ENCODE measurements at places on chromosomes 7 and 10. TPM values are rescaled to one million over a fixed set of nuclear protein-coding genes. Genes with fewer than 3 reads are reported as not detected.

DNA sequence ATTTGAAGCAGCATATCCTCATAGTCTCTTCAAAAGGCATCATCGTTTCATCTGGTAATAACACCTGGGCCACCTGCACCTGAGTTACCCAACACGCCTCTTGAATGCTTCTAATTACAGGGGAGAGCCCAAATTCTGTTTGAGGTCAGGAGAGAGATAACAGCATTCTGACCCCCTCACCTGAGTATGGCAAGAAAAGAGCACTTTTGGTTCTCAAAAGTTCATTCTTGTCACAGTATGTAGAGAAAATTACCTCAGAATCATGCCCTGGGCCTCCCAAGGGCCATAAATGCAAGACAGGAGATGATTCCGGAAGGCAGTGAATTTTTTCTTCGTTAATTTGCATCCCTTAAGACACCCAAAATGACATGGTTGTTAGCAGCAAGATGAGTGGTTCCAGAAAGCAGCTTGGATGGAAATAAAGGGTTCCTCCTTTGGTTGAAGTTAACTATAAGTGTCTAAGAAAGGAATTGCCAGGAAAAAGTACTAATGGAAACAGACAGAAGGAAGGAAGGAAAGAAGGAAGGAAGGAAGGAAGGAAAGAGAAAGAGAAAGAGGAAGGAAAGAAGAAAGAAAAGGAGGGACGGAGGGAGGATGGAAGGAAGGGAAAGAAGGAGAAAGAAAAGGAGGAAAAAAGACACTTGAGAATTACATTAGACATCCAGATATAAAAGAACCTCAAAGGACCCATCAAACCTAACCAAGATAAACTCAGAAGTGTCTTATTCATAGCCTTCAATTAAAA, 228.4 kb upstream of the RHOBTB1 start:
- DNase-seq: no peak

- DNase-seq: no peak
Observed at GRCh38 chr7:40231796-40232195, 97.0 kb downstream of the SUGCT start.

DNA sequence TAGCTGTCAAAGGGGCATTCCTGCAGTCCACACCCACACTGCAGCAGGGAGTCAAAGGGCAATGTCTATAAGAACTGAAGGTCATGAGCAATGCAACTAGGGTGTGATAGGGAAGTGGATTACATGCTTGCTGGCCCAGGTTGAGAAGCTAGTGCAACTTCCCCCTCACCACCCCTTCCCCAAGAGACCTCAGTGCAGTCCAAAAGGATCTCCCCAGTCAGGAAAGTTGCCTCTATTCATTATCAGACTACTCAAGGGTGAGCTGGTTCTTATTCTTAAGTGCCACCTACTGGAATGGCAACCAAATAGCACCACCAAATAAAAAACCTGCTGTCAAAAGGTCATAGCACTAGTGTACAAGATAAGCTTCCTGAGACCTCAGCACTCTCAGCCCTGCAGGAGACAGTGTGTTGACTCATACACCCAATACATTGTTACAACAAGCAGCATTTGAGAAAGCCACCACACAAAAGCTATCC, 28.2 kb downstream of the MTERF1 start:
- DNase-seq: no peak

DNA sequence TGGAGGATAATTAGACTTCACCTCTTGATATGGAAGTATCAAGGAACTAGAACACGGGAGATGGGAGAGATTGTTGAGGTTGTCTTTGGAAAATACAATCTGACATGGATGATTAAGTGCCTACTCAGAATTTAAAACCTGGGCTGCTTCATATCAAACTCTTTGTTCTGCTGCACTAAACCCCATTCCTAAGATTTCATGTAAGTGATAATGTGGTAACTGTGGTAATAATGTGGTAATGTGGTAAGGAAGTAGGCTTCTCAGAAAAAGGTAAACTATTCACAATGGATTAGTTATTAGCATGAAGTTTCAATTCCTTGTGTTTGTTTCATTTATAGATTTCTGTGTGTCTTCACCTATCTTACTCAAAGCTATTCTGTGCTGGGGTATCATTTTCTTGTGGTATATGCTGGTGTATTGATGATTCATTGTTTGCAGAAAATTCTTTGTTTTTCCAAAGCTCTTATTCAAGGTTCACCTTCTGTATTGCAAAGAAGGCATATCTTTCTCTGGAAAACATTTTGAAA, 129.9 kb upstream of the TAC1 start:
- no peak for DNase-seq

DNA sequence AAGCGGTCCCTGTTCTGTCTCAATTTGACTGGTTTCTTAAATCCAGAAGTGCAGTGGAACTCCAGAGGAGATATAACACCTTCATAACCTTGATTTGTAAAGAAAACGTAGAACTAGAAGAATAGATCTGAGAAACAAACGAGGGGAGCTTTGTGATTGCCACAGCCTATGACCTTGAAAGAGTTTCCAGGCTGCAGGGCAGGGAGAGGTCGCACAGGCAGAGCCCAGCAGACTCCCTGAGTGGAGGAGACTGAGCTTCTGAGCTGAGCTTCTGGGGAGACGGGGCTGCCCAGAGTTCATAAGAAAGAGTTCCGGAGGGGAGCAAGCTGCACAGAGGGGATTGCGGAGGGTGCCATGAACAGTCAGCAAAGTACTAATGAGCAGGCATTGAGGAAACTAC, 57.8 kb downstream of the FAM185A start:
- DNase-seq: no peak

The SPDYE6 gene
- total RNA-seq: not detected

- no peak for DNase-seq
Observed at GRCh38 chr10:89592539-89592938, 52.5 kb downstream of the PANK1 start.

The TAS2R3 gene
- 3.6 TPM for total RNA-seq

GRCh38 chr10:70508912-70509756, 30.6 kb downstream of the PALD1 start:
- DNase-seq: peak; percentile 42

- no peak for DNase-seq
Observed at GRCh38 chr7:157248659-157249058, 88.1 kb upstream of the DNAJB6 start.

- no peak for DNase-seq
Observed at GRCh38 chr10:79256264-79256806, 90.9 kb upstream of the PPIF start.

The STOX1 gene
- 5.7 TPM for total RNA-seq

The PTF1A gene
- not detected for total RNA-seq

The ENTPD1 gene
- total RNA-seq: 26.0 TPM

DNA sequence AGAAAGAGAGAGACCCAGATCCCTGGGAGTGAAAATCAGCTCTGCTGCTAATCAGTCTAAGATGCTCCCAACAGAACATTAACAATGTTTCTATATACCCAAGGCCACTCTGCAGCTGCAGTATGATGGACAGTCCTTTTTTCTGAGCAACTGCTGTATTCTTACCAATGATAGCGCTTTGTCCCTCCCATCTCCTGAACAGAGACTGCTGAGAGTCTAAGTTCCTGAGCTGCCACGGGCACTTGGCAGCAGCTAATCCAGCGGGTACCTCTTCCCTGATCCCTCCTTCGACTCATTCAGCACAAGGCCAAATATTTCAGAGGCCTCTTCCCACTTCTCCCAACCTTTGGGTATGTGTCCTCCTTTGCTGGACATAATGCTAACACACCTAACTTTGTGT, 7.7 kb downstream of the CPVL start:
- no peak for DNase-seq

- DNase-seq: no peak
Observed at GRCh38 chr10:3806603-3807002, 21.6 kb upstream of the KLF6 start.

GRCh38 chr10:123146894-123147634, 872 bp upstream of the HMX2 start:
- DNase-seq: no peak

The PCLO gene
- total RNA-seq: 3.8 TPM

GRCh38 chr7:716222-716621, 10.3 kb upstream of the DNAAF5 start:
- DNase-seq: no peak

DNA sequence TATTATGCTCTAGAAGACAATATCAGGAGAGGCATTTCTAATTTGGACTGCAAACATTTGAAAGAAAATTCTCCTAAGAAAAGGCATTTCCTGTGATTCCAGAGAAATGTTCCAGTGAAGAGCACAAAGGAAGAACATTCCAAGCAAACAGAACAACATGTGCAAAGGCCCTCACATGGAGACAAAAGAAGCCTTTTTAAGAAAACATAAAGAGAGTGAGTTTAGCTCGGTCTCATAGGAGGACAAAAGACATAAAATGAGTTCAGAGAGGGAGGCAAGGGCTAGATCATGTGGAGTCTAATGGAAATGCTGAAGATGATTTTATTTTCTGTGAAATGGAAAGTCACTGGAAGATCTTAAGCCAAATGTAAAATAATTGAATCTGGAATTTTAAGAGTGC, 269.8 kb upstream of the HGF start:
- DNase-seq: no peak

The OR2A7 gene
- total RNA-seq: 12.5 TPM

GRCh38 chr10:37952926-37953325, 23.5 kb downstream of the ZNF25 start:
- no peak for DNase-seq

The TMEM176B gene
- total RNA-seq: 24.6 TPM

The ITPRID1 gene
- 1.8 TPM for total RNA-seq

The EEF1AKMT2 gene
- 29.2 TPM for total RNA-seq

The PALD1 gene
- 8.6 TPM for total RNA-seq

GRCh38 chr10:91422915-91423314, 12.8 kb downstream of the HECTD2 start:
- DNase-seq: no peak

- no peak for DNase-seq
Observed at GRCh38 chr7:5423306-5423975, at the start of gene TNRC18. Gene TNRC18 (minus strand): TSS chr7:5423834. CDS start chr7:5421246, 2,588 bp downstream.

GRCh38 chr10:19811540-19811939, 4.7 kb upstream of the PLXDC2 start:
- DNase-seq: peak; percentile 13

The NPFFR1 gene
- total RNA-seq: 0.59 TPM

DNA sequence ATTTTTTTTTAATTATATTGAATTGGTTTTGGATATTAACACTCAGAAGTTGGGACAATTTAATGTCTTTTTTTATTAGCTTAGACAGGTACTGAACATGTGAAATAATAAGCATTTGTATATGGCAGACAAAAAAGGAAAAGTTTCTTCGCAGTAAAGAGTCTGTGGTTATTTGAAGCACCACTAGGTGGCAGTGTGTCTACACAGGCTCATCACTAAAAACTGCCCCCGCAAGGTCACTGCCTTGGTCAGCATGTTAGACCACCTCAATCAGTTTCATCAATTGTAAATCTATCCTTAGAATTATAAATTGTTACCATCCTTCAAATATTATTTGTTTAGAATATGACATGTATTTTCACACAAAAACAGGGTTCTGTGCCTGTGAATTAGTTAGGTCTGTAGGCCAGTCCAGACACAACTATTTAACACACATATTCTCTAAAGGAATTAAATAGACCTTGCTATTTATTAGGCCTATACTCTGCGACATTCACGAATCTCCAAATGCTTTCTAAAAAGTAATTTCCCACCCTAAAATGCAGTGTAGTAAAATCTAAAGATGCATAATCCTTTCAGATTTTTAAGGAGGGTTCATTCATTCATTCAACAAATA, 17.0 kb downstream of the PNLIPRP3 start:
- DNase-seq: no peak

GRCh38 chr7:92557808-92558362, 29.3 kb downstream of the RBM48 start:
- DNase-seq: no peak

The UNC5B gene
- 11.2 TPM for total RNA-seq

The MEIG1 gene
- total RNA-seq: not detected

DNA sequence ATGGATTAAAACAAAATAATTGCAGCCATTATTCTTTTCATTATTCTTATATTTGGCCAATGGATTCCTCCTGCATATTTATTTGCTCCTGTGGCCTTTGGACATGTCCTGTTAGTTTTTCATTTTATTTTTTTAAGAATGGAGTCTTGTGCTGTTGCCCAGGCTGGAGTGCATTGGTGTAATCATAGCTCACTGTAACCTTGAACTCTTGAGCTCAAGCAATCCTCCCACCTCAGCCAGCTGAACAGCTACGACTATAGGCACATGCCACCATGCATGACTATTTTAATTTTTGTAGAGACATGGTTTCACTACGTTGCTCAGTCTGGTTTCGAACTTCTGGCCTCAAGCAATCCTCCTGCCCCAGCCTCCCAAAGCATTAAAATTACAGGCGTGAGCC, 42.7 kb upstream of the SRI start:
- no peak for DNase-seq

- no peak for DNase-seq
Observed at GRCh38 chr10:46094197-46094500, 48.1 kb upstream of the MSMB start.

- no peak for DNase-seq
Observed at GRCh38 chr7:156764766-156765165, 124.2 kb downstream of the RNF32 start.

DNA sequence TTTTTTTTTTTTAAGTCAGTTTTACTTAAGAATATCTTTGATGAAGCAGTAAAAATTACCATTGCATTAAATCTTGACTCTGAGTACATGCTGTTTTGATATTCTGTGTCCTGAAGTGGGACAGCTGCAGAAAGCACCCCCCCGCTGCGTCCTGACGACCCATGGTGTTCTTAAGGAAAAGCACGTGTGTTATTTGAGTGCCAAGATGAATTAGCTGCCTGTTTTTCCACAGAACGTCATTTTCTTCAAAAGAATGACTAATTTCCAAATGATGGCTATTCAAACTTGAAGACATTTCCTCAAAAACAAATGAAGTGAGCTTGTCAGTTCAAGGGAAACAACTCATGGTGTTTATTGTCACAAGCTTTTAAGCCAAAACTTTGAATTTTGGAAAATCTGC, 45.9 kb downstream of the CREM start:
- DNase-seq: peak; percentile 75

DNA sequence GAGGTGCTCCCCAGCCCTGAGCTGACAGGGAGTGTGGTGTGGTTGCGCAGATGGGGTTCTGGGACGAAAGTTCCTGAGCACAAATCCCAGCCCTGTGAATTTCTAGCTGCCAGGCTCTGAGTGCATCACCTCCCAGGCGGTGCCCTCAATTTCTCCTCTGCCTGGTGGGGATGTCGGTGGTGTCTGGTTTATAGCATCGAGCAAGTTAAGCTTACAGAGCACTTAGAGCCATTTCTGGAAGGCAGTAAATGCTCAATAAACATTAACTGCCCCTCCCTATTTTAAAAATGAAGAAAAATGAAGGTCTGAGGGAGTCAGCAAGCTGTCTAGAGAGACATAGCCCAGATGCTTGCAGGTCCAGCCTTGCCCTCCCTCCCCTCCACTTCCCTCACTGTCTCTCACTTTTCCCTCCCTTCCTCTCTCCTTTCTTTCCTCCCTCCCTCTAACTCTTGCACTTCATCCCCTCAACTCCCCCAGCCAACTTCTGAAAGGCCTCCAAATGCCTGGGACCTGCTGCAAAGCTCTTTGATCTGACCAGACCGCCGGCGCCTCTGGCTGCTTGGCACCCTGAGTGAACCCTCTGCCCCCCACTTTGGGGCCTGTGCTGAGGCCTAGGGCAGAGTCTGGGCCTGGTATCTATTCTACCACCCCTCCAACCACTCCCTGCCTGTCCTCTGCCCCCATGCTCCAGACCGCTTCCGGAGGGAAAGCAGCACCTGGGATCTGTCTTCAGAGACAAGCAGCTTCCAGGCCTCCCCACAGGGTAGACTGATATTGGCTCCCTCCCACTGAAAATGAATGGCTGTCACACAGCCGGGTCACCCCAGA, 438.3 kb downstream of the RPS24 start:
- DNase-seq: no peak

Data from skin of body (tissue), 3 donors.